NCI-H1092 treated with DMSO at 0.1 percent for 48 hours (cell line): ENCODE measurements at places on chromosomes 13 and 19.

DNA sequence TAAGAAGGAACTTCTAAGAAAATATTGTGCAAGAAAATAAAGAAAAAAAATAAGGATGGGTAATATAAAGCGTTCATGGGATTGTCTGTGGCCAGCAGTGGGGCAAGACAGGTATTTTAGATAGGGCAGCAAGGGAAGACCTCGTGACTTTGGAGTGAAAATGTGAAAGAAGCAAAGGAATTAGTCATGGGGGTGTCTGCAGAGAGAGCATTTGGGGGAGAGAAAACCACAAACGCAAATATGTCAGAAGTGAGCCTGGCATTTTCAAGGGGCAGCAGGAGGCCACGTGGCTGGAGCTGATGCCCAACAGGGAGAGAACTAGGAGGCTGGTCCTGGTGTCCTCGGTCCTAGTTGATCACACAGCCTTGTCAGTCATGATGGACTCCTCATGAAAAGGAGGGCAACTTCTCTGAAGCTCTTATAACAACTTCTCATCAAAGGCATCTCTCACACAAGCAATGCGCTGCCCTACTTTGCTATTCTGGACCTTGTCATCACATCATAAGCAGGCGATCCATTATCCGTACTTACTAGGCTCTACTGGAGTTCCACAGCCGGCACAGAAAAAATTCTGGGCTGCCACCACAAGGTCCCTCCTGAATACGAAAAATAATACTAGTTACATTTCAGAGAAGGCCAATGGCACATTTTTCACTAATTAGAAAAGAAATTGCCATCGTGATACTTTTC lies 31.0 kb downstream of the RUBCNL start:
- no peak for DNase-seq

DNA sequence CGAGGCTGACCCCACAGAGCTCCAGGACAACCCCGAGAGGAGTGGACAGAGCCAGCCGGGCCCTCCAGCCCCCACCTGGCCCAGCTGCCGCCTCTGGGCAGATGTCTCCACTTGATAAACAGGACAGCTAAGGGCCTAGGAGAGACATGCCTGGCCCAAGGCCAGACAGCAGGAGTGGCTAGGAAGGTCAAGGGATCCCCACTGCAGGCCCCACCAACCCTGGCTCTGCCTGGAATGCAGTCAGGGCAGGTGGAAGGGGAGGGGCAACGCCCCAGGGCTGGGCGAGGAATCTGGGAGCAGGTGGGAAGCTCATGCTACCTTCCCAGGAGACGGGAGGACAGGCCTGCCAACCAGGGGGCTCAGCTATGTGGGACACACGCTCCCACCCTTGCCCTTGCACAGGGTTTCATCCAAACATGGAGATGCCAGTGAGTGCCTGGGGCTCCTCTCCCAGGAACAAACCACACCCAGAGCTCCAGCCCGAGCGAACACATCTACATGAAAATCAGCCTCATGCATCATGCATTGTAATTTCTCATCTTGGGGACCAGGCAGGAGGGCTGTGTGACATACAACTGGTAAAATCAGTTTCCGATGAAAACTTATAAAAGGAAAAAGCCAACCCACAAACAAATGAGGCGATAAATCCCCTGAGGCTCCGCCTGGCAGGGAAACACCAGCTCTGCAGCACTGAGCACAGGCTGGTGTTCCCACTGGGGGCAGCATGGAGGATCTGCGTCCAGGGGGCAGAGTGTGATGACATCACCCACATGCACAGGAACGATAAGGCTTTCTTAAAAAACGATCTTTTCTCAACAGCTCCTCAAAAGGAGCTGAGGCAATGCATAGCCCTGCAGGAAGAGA lies 25.0 kb downstream of the SH3GL1 start:
- no peak for DNase-seq

DNA sequence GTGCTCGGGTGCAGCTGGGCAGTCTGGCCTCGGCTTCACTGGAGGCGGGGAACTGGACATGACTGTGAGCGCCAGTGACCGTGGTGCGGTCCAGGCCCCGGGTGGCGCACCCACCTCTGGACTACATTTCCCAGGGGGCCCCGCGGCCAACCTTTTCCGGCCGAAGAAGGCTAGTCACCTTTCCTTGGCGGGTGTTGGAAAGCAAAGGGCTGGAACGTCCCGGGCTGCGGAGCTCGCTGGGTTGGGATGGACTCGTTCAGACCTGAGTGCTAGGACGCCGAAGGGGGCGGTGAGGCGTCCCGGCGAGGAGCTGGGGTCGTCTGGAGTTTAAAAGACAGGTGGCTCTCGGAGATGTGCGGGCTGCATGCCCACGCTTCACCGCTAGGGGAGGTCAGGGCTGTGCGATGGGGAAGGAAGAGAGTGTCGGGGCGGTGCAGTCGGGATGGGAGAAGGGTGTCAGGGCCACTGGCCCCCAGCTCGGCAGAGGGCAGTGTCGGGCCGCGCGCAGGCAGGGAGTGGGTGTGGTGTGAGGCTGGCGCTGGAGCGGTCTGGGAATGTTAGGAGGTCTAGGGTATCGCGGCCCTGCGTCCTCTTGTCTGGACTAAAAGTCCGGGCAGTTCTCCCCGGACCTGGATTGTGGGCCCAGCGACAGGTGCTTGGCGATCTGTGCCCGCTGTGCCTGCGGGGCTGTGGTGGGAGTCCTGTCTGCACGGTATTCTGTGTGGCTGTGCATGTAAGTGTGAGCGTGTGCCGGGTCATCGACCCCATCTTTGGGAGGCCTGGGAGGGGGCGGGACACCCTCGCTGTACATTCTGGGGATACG lies 57.1 kb downstream of the ZNF568 start:
- peak; percentile 87 for DNase-seq

GRCh38 chr13:111291908-111292307 lies 28.5 kb upstream of the TEX29 start:
- no peak for DNase-seq

DNA sequence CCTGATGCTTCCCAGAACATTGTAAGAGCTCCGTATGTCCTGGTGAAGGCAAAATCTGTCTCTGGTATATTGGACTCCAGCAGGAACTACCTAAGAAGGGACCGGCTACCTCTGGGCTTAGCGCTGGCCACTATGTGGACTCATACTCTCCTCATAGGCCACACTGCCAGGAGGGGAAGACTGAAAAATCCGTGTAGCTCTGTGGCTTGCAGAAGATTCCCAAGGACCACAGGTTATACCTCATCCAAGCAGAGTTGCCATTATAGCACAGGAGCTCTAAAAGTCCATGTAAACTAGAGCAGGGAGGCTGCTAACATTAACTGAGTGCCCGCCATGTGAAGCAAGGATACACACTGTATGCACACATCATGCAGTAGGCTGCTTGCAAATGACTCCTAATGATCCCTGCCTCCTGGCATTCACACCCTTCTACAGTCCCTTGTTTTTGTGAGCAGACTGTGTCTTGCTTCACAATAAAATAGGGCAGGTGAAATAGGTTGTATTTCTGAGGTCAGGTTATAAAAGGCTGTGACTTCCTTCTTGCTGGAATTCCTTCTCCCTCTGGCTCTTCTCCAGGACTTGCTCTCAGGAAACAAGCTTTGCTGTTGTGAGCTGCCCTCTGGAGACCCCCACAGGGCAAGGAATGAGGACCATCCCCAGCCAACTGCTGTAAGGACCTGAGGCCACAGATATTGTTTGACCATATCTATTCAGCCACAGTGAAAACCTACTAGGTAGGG lies 192.6 kb upstream of the UBL3 start:
- no peak for DNase-seq

DNA sequence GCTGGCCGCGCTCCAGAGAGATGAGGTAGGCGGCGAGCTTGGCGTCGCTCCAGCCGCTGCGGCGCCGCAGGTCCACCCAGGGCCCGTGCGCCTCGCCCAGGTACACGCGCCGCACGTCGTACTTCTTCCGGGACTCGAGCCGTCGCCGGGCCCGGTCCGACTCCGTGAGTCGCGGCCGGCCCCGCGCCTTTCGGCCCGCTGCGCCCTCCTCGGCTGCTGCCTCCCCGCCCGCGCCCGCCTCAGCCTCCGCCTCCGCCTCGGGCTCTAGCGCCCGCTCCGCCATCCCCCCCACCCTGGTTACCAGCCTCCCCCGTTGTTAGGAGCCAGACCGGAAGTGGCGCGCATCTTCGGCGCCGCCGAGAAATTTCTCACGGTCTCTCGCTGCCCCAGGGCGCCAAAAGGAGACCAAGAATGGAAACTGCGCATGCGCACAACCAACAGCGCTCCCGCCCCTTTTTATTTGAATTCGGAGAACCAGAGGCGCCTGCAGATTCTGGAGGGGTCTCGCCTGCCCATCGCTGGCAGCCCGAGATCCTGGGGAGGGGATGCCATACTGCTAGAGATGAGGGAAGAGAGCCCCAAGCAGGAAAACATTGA lies at the start of gene ZNF653:
Gene ZNF653 (minus strand): TSS at position 336 of the 597 bp plus-strand sequence. CDS start 53 bp downstream, at position 283.
- peak; percentile 96 for DNase-seq

GRCh38 chr13:41859565-41859964 lies 101.3 kb downstream of the VWA8 start:
- no peak for DNase-seq
